ENCODE measurements at places on chromosomes 5 and 9.

- DNase-seq = no peak
Measured at GRCh38 chr9:134869554-134870300, 10.9 kb upstream of the FCN2 start.

- DNase-seq = no peak
Measured at GRCh38 chr5:128384068-128384467, 154.0 kb downstream of the FBN2 start.

GRCh38 chr9:20023961-20024571 is 235.2 kb upstream of the SLC24A2 start:
- DNase-seq = no peak

DNA sequence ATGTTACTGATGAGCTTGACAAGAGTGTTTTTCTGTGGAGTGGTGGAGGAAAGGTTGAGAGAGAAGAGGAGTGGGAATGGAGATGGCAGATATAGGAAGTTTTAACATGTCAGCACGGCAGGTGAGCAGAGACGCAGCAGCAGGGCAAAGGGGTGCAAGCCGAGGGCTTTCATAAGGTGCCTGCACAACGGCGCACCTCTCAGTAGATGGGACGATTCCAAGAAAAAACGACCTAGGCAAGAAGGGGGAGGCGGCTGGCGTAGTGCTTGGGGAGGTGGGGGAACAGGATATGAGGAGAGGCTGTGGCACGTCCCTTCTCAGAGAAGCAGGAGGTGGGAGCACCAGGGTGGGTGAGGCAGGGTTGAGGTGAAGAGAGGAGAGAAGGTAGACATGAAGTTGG is 24.5 kb downstream of the ARPC5L start:
- DNase-seq = no peak

DNA sequence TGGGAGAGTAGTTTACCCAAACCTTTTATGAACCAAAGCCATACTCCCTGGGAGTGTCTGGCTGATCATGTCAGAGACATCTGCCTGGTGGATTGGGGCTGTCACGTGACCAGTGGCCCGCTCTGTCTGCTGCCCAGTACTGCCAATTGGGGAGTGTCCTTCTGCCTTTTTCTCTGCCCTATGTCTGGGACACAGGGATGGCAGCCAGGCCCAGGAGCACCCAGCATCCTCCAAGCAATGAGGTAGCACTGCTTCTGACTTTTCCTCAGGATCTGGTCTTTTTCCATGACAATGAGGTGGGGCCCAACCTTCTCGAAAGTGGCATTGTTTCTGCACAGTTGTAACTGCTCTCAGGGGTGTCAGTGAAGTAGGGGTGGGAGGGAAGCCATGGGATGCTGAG is 21.8 kb downstream of the DAPK1 start:
- no peak for DNase-seq

DNA sequence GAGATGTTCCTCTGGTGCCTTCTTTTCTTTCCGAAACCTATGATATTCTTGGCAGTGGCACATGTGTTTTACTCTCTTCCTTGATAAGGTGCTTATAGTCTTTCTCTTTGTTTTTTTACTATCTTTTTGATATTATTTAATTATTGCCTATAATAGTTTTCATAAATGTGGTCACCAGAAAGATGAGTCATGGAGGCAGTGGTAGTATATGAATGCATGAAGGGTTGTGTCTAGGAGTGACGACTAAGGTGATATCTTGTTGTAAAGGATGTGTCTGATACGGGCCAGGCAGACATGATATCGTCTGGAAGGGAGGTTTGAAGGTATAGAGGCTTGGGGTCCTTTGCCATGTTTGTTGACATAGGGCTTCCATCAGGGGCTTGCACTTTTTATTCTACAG is 36.8 kb downstream of the SLC44A1 start:
- DNase-seq = no peak

DNA sequence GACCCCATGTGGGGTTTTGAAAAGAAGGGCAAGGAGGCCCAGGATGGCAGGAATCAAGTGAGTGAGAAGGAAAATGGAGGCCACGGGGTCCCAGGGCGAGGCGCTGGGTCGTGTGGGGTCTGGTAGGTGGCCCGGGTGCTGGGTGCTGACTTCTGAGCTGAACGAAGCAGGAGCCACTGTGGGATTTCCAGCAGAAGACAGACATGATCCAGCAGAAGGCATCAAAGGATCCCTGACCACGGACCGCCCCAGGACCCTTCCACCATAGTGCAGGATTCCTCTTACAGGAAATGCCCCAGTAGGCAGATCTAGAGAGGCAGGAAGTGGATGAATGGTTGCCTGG is 106.7 kb downstream of the ADAMTS2 start:
- DNase-seq = no peak

Measured in RPMI8226 (cell line).